Lung (tissue), 17 donors: ENCODE measurements at places on chromosomes 1 and 21. TPM values are rescaled to one million over a fixed set of nuclear protein-coding genes. Genes with fewer than 3 reads are reported as not detected.

DNA sequence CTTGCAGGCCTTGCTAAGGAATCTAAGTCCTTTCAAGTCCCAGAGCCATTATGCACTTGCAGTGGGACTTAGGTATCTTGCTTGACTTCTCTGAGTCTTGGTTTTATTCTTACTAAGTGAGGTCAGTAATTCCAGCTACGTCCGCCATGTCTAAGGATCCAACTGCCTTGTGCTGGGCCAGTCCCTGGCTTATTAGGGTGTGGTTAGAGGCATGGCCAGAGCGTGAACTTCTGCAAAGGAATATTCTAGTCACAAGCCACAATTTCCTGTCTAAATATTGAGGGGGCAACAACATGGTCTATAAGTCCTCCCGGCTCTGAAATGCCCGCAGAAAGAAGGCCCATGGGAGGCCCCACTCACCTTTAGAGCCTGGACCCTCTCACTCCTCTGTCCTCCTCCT lies 82.9 kb downstream of the TMEM53 start:
- no peak for DNase-seq

GRCh38 chr1:167659450-167659849 lies 29.4 kb downstream of the RCSD1 start:
- peak; percentile 53 for DNase-seq

SNRPE gene
- total RNA-seq = 71.7 TPM

DNA sequence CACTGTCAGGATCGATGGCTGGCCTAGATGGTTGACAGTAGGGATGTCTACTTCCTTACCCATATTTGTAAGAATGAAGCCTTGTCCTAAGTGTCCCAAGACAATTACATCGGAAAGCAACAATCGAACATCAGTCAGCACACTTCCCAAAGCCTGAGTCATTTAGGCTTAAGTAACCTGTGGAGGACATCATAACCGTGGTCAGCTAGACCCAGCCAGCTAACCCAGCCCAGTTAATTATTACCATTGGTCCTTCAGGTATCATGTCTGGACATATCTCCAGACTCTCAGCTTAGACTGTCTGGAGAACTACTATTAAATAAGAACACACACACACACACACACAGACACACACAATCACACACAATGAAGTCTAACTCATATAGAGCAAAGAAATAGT lies 264.7 kb downstream of the TRABD2B start:
- DNase-seq = no peak

DNA sequence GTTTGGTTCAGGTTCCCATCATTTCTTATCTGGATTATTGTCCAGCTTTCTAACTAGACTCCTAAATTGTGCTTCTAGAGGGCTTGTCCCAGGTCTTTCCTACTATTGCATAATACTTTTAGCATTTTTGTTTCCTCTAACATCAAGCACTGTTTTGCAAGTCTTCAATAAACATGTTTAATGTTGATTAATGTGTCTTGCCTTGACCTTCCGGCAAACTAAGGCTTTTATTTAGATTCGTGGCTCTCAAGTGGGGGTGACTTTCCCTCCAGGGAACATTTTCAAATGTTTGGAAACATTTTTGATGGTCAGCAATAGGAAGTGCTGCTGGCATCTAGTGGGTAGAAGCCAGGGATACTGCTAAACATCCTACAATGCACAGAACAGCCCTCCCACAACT lies 90.7 kb downstream of the RPE65 start:
- DNase-seq = peak; percentile 39

DNA sequence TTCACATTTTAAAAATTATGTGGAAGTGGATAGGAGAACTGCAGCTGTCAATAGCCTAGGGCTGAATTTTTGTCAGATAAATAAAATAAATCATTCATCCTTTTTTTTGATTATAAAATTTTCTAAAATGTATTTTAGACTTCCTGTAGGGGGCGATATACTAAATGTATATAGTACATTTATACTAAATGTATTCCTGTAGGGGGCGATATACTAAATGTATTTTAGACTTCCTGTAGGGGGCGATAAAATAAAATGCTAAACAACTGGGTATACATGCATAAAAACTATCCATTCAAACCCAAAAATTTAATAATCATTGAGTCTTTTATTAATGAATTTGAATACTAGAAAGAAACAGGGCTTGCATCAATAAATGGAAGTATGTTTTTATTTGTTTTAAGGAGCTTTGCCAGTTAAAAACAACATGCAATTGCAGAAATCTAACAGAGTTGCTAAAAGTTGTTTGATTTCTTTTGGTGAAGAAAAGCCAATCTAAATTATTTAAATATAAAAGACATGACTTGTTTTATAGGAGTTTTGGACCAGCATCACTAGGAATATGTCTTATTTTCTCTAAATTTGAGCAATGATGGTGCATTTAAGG lies 31.4 kb downstream of the CLCA1 start:
- peak; percentile 19 for DNase-seq

DNA sequence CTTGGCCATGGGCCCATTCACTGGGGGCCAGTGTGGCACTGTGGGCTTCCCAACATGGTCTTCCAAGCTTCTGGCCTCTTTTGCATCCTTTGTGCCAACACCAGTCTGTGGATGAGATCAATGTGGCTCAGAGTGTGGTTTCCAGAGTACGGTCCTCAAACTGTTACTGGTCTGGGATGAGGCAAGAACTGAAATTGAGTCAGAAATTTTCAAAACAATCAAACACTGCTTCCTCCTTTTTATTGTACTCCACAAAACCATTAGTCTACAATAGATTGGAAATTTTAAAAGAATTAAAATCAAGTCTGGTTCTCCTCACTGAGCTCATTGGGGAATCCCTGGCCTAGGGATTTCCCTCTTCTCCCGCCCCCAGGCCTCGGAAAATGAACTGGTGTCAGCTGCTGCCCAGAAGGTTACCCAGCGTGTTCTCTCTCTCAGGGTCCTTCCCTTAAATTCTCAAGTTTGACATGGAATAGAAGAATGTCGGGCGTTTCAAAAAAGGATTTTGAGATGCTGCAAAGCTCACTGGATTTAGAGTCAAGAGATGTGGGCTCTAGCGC lies 222.0 kb downstream of the SDCCAG8 start:
- DNase-seq = no peak

GPR161 gene
- 15.0 TPM for total RNA-seq

DNA sequence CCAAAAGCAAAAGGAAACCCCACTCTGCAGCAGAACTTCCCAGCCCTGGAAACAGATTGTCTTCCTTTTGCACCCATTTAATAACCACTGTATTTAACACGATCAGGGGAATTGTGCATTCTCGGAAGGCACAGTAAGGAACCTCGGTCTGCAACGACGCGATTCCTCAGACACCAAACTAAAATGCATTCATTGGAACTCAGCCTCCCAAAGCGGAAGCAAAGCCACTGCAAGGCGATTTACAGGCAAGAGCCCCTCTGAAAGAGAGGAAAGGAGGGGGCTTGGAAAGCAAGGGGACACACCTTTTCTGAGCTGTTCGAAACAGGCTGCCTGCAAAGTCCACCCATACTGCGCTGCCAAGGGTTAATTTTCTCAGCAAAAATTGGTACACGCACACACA lies 297.7 kb downstream of the OMA1 start:
- no peak for DNase-seq

DNA sequence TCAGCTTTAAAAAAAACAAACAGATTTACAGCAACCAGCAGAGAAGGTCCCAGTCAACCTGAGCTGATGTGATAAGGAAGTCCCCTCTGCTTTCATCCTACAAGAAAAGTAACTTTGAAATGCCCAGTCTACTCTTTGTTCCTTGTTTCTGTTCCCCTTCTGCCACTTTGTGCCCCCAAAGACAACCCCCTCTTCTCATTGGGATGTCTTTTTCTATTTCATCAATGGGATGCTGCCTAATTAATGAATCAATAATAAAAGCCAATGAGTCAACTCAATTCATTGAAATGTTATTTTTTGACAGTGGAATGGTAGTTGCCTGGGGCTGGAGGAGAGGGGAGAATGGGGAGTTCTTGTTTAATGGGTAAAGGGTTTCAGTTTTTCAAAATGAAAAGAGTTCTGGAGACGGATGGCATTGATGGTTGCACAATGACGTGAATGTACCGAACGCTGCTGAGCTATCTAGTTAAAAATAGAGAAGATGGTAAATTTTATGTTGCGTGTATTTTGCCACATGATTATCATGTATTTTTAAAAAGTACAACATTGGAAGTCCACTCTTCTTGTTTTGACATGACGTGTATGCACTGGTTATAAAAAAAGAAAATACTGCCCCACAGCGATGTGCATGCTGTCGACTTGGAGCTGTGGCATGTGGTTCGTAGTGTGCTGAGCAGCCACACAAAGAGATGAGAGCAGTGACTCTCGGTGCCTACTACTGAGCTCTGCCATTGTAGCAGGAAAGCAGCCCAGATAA lies 22.4 kb upstream of the PADI2 start:
- no peak for DNase-seq

GRCh38 chr1:182671750-182672486 lies 12.5 kb downstream of the RGS8 start:
- peak; percentile 15 for DNase-seq

LRRC71 gene
- 4.9 TPM for total RNA-seq
